ENCODE measurements at places on chromosomes 2 and 18. TPM values are rescaled to one million over a fixed set of nuclear protein-coding genes. Genes with fewer than 3 reads are reported as not detected.

Gene FAM237A
- 0.60 TPM for total RNA-seq

Gene PLCL1
- 108 TPM for total RNA-seq

Gene MEP1B
- not detected for total RNA-seq

Gene AMER3
- total RNA-seq = not detected

Gene SERPINB7
- not detected for total RNA-seq

Gene CHCHD5
- 26.7 TPM for total RNA-seq

Gene PAIP2B
- 108 TPM for total RNA-seq

Gene C2orf15
- total RNA-seq = 0.23 TPM

Gene C2orf81
- 1.5 TPM for total RNA-seq

Gene DPP10
- not detected for total RNA-seq

Gene CNOT9
- 28.2 TPM for total RNA-seq

Gene LYPD6B
- not detected for total RNA-seq

Gene HOXD12
- not detected for total RNA-seq

Gene MALT1
- 10.3 TPM for total RNA-seq

Gene TMEFF2
- total RNA-seq = not detected

Gene LDLRAD4
- 41.8 TPM for total RNA-seq

Gene PLB1
- 1.6 TPM for total RNA-seq

Gene SYT4
- not detected for total RNA-seq

Gene ZAP70
- total RNA-seq = 0.52 TPM

Gene B4GALT6
- total RNA-seq = 10.9 TPM

Gene SCG2
- total RNA-seq = 0.86 TPM

Gene ZNF236
- total RNA-seq = 12.4 TPM

Gene KIF1A
- 21.4 TPM for total RNA-seq

Gene MLPH
- total RNA-seq = 46.7 TPM

Gene AP1S3
- not detected for total RNA-seq

Gene ANKRD29
- total RNA-seq = 4.7 TPM

Gene TMEM237
- 16.1 TPM for total RNA-seq

Gene AKAIN1
- total RNA-seq = not detected

Gene IL36RN
- total RNA-seq = not detected

Gene STPG4
- not detected for total RNA-seq

Gene GPAT2
- 1.7 TPM for total RNA-seq

Gene PRKAG3
- total RNA-seq = not detected

Gene FBXO36
- total RNA-seq = 1.4 TPM

Gene GALNT13
- not detected for total RNA-seq

Gene MAP3K19
- total RNA-seq = not detected

Gene ICA1L
- 5.6 TPM for total RNA-seq

Gene NEU4
- 0.12 TPM for total RNA-seq

Gene GPR35
- 0.96 TPM for total RNA-seq

Gene DNAJC5G
- total RNA-seq = 1.7 TPM

Gene POLR1A
- total RNA-seq = 19.8 TPM

Gene BOLL
- total RNA-seq = not detected

Gene CGREF1
- total RNA-seq = 0.61 TPM

Gene SH3BP4
- 12.9 TPM for total RNA-seq

Data from heart right ventricle (tissue), 16 donors.